ENCODE measurements at places on chromosomes 12 and 14. TPM values are rescaled to one million over a fixed set of nuclear protein-coding genes. Genes with fewer than 3 reads are reported as not detected.

Gene SRGAP1
- 11.5 TPM for polyA plus RNA-seq

Gene OVCH1
- polyA plus RNA-seq = not detected

Gene SPIC
- polyA plus RNA-seq = not detected

Gene SLC5A8
- 0.04 TPM for polyA plus RNA-seq

DNA sequence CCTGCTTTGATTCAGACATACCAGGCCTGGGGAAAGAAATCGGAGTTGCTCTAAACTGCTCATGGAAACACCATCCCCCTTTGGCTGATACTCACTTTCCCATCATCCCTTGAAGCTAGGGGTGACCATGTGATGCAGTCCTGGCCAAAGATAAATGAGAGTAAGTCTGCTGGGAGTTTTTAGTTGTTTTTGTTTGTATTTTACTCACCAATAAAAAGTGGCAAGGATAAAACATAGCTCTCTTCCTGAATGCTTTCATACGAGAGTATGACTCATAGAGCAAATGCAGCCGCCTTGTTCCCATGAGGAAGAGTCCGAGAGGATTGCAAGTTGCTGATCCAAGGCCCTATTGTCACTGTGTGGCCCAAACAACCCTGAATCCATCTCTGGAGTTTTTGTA lies 126.4 kb upstream of the TMEM132C start:
- no peak for DNase-seq

GRCh38 chr12:68882251-68882964 lies 50.6 kb downstream of the CPM start:
- no peak for DNase-seq

Gene ANKRD33
- polyA plus RNA-seq = not detected

DNA sequence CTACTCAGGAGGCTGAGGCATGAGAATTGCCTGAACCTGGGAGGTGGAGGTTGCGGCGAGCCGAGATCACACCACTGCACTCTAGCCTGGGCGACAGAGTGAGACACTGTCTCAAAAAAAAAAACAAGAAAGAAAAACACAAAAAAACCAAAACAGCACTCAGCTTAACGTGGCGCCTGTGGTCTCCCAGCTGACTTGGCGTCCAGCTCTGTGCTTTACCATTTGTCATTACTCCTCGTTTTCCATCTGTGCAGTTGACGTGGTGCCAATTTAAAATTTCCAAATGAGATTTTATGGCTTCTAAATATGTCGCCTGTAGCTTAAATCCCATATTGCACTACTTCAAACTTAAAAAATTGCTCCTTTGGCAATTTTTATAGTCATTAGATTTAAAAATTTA lies 2.0 kb downstream of the MGP start:
- peak; percentile 78 for DNase-seq

Gene SLC6A15
- 0.32 TPM for polyA plus RNA-seq

Gene RNFT2
- 3.9 TPM for polyA plus RNA-seq

Gene OR6C68
- polyA plus RNA-seq = not detected

Gene PTGER2
- 4.3 TPM for polyA plus RNA-seq

Gene LRP1
- 145 TPM for polyA plus RNA-seq

Gene IL22
- polyA plus RNA-seq = not detected

DNA sequence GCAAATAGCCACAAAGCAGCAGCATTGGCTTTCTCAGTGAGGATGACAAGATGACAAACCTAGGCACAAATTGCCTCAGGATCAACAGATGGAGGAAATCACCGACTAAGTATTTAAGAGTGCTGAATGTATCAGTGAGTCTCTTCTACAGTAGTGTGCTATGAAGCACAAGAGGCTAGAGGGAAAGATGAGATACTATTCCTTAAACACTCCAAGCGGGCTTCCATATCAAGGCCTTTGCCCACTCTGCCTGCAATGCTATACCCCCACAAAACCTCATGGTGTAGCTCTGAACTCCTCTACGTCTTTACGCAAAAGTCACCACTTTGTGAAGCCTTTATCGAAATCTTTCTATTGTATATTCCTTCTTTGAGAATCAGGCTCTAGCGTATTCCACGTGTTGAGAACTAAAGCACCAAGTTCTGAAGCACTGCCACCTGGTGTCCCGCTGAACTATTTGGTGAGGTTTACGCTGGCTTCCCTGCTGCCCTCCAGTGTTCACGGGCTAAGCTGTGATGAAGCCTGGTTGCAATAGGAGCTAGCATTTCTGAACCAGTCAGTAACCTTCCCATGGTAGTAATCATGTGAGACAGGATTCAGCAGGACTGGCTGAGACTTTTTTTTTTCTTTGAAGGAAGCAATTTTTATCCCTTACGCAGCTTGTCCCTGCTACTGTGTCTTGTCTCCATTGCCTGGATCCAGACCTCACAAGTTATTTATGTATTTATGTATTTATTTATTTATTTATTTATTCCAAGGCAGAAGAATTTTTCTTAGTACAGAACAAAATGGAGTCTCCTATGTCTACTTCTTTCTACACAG lies 426.5 kb upstream of the OR4E1 start:
- DNase-seq = no peak

DNA sequence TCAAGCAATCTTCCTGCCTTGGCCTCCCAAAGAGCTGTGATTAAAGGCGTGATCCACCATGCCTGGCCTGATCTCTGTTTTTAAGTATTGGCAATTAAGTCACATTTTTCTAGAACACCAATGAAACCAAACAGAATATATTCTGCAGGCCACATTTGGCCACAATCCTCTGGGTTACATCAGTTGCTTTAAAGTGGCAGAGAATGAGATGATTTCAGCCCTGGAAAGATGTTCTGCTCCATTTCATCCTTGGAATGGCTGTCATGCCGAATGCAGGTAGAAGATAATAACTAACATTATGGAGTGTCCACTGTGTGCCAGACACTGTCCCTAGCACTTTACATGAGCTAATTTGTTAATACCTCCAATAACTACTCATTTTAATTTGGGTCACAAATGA lies 154.4 kb downstream of the PTPN11 start:
- DNase-seq = no peak

GRCh38 chr14:91015435-91015834 lies 45.0 kb downstream of the RPS6KA5 start:
- no peak for DNase-seq

- DNase-seq = no peak
These were observed 36.3 kb downstream of the TTLL5 start for GRCh38 chr14:75697386-75697785.

DNA sequence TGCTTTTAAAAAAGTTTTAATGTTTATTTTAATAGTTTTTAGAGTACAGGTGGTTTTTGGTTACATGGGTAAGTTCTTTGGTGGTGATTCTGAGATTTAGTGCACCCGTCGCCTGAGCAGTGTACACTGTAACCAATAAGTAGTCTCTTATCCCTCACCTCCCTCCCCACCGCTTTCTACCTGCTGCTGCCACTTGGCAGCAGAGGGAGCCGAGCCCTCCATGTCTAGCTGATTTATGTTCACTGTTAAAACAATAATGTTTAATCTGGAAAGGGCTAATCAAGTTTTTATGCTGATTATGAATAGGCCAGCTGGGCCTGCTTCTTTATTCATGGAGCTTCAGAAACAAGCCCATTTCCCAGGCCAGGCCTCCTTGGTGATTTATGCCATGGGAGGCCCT lies 73.1 kb downstream of the ADCK1 start:
- no peak for DNase-seq

DNA sequence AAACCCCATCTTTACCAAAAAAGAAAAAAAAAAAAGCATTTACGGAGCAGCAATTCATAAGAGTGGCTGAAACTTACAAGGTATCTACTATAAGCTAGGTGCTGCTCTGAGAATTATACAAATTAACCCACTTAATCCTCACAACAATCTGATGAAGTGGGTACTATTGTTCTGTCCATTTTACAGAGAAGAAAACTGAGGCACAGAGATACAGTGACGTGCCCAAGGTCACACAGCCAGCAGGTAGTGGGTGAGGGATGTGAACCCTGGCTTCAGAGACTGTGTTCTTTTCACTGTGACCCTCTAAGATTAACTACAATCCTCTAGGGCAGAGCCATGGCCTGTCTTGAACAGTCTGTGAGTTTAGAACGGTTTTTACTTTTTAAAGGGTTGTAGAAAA lies 3.3 kb downstream of the DDX54 start:
- no peak for DNase-seq

- no peak for DNase-seq
These were observed 8.3 kb downstream of the PXN start for GRCh38 chr12:120257041-120257821.

DNA sequence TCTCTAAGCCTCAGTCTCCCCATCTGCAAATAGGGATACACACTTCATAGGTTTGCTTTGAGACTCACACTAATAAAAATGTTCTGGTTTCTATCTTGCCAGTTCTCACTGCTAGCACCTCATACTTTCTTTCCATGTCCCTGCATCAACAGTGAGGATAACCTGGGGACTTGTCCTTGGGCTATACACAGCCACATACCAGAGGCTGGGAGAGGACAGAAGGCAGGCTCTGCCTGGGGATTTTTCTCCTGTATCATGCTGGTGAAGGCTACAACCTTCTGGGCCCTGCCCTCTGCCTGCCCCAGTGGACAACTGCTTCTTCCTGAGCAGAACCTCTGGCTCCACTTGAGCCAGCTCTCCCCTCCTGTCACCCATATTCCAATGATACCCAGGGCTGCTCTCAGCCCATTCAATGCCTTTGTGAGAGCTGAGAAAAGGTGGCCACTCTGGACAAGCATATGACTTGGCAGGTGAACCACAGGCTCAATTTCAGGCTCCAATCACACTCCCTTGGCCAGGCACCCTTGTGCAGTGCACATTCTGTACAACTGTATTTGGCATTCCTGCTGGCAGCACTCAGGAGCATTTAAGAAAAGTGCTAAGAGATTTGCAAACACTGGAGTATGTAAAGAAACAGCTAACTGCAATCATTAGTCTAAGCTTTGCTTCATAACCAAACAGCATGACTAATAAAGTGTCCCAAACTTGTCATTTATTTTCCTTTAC lies 135.8 kb upstream of the VRK1 start:
- DNase-seq = no peak

- peak; percentile 97 for DNase-seq
These were observed 3.5 kb upstream of the NFE2 start for GRCh38 chr12:54304187-54304810.

Gene ABCC9
- 14.7 TPM for polyA plus RNA-seq

Gene SLC25A47
- polyA plus RNA-seq = not detected

- no peak for DNase-seq
These were observed 247.3 kb upstream of the FKBP4 start for GRCh38 chr12:2547273-2548044.

Gene PIWIL1
- polyA plus RNA-seq = 0.82 TPM

DNA sequence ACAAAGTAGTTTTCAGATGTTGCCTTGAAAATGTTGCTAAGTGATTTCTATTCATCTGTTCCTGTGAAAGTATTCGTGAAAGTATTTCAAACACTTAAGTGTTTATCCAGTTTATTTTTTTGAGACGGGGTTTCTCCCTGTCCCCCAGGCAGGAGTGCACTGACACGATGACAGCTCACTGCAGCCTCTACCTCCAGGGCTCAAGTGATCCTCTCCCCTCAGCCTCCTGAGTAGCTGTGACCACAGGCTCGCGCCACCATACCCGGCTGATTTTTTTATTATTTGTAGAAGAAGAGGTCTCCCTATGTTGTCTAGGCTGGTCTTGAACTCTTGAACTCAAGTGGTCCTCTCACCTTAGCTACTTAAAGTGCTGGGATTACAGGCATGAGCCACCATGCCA lies 1.7 kb downstream of the ZDHHC17 start:
- DNase-seq = no peak

GRCh38 chr14:88825503-88825902 lies 1.1 kb downstream of the TTC8 start:
- DNase-seq = no peak

DNA sequence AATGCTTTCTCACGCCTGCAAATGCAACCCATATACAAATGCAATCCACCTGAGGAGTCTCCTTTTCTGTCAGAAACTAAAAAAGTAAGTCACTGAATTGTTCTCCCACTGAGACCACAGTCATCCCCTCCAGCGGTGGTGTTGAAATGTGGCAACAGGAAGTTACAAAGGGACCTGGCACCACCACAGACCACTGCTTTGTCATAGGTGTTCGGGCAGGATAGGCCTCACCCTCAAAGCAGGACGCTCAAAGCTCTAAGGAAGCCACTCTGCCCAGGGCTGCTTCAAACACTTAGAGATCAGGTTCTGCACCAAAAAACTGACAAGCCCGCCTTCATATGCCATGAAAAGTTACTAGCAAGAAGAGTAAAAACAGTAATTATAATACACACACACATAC lies 11.3 kb downstream of the PHLDA1 start:
- no peak for DNase-seq

DNA sequence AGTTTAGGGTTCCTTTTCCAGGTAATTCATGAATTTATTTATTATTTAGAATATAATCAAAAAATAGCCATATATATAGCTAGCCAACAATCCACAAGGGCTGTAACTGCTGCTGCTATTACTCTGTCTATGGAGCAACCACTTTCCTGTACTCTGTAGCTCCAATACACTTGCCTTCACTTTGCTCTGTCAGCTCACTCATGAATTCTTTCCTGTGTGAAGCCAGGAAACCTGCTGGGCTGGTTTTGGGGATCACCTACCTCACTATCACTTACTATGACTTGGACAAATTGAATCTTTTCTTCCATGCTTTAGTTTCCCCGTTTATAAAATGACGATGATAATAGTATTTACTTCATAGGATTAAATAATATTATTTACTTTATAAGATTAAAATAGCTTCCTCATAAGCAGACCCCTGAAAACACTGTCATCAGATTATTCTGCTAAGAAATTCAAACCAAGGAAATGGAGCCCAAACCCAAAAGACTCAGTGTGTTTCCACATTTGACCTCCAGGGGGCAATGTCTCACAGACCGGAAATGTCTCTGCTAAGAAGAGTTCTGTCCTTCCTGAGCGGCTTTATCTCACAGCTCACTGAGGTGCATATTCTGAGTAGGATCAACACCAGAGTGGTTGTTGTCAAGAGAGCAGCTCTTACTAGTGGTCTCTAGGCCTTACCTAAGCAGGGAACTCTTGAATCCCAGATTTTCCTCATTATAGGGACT lies 457.1 kb downstream of the DAD1 start:
- no peak for DNase-seq

- no peak for DNase-seq
These were observed 5.2 kb downstream of the ENO2 start for GRCh38 chr12:6919588-6919987.

DNA sequence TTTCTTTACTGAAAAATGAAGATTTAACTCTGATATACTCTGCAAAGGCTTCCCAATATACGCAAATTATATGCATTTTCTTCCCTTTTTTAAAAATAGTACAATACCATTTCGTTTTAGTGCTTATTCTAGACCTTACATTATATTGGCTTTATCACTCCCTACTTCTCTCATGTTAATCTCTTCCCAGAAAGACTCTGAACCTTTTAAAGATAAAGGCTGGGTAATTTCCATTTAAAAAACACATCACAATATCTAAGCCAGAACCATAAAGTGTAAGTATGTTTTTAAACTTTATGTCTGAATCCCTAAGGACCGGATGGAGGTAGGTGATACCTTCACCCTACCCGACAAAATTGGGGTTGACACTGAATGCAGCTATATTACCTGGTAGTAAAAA lies 320.8 kb downstream of the DIO2 start:
- DNase-seq = no peak

Gene ACOT6
- not detected for polyA plus RNA-seq

Gene ZNF268
- 30.6 TPM for polyA plus RNA-seq
